ENCODE measurements at places on chromosomes 7 and 10.

GRCh38 chr7:25804154-25804553 is 347.8 kb upstream of the NFE2L3 start:
- DNase-seq, result no peak

GRCh38 chr10:126696684-126697083 is 26.2 kb upstream of the C10orf90 start:
- DNase-seq, result no peak

DNA sequence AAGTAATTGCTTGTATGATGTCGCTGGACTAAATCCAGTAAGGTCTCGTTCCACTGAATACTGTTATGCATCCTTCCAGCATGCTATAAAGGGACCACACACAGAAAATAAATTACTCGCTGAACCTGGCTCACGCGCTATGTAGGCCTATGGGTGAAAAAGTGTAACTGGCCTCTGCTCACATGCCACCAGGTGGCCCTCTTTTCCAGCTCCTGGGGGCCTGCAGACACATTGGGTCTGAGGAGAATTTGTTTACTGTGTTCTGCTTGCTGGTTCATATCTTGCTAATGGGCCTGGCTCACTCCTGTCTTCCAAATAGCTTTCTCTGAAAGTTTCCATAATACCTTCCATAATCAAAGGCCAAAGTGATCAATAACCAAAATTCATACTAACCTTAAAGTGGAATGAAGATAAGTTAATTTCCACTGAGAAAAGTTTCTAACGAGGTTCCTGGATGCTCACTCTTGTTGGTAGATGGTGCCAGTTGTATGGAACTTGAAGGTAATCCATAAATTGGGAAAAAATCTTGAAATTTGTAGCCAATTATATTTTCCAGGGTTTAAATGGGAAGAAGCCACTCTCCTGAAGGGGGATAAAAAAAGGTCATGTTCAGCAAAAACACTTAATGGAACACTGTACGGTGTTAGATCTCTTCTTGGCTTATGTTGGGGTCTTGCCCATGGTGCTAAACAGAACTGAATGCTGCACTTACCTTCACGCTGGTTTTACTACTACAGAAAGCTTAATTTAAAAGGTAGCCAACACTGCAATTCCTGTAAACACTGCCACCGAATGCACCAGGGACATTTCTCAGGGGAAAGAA is 27.0 kb upstream of the ZPBP start:
- peak; percentile 66 for DNase-seq

DNA sequence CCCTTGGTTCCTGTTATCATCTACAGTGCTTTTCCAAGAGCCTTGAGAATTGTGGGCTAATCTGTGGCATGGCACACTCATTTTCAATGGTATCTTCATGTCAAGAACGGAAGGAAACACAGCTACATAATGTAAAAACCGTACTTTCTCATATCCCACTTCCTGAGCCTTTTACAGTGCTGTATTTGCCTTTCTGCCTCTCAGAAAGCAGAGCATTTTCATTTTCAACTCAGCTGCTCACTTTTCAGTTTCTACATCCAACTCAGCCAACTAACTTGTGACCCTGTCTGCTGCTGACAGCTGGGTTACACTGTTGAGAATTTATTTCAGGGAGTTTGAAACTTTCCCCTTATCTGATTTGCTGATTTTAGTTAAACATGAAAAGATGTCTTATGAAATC is 875.8 kb upstream of the KCND2 start:
- no peak for DNase-seq

DNA sequence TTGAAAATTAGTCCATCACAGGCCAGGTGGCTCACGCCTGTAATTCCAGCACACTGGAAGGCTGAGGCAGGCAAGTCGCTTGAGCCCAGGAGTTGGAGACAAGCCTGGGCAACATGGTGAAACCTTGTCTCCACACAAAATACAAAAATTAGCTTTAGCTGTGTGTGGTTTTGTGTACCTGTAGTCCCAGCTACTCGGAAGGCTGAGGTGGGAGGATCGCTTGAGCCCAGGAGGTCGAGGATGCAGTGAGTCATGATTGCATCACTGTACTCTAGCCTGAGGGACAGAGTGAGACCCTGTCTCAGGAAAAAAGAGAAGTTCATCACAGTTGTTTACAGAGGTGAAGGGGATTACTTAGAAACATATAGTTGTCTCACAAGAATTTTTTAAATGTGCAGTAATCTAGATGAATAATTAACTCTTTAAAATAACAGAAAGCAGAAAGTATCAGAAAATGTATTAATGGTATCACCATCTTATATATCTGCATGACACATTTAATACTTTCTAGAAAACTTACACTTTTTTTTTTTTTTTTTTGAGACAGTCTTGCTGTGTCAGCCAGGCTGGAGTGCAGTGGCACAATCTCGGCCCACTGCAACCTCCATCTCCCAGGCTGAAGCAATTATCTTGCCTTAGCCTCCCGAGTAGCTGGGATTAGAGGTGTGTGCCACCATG is 8.9 kb downstream of the LCOR start:
- DNase-seq, result peak; percentile 27

GRCh38 chr10:707861-708260 is 18.4 kb upstream of the DIP2C start:
- DNase-seq, result no peak

- DNase-seq, result no peak
These were observed 22.6 kb downstream of the ARHGAP12 start for GRCh38 chr10:31906039-31906438.

DNA sequence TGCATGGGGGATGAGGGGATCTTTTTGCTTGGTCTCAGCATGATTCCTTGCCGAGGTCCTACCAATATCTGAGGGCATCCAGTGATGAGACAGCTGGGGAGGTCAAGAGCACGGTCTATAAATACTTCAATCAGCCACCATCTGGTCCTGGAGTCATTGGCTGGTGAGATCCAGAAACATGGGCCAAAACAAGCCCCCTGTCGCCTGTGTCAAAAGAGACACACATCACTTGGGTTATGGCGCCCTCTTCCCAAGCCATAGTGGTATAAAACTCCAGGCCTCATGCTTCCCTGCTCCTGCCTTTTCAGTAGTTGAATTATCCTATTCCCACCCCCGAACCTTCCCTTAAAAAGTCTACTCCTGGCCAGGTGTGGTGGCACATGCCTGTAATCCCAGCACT is 60.9 kb downstream of the SLC35B4 start:
- DNase-seq, result no peak

DNA sequence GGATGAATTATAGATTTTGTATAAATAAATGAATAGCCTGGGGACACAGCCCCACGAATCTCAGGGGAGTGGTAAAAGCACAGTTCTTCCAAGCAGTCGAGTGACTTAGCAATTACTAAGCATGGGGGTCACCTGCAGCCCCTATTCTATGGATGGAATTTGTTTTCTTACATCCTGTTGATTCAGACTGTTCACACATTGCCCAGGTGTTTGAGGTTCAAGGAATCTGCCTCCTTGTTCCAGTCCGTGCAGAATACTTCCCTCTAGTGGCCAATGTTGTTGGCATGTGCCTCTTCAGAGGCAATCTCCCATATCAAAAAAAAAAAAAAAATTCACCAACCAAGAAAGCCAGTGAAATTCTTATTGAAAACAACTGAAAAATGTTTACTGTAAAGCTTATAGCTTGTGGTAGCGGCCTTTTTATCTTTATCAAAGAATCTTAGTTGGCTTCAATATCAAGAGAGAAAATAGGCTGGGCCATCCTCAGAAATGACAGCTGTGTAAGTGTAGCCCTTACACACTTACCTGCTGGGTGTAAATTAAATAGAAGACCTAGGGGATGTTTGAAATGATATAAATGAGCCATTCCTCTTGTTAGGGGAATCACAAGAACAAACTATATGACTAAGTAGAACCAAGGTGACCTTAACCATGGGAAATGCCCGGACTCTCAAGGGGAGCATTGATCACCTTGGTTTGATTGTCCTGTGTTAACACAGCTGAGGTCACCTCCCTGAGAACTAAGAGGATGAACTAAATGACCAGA is 7.8 kb downstream of the LIPM start:
- DNase-seq, result peak; percentile 40

- DNase-seq, result no peak
These were observed 48.0 kb upstream of the DAGLB start for GRCh38 chr7:6495597-6496262.

- DNase-seq, result no peak
These were observed 11.6 kb downstream of the VWDE start for GRCh38 chr7:12391922-12392615.

GRCh38 chr7:41536122-41536872 is 166.6 kb downstream of the INHBA start:
- no peak for DNase-seq

DNA sequence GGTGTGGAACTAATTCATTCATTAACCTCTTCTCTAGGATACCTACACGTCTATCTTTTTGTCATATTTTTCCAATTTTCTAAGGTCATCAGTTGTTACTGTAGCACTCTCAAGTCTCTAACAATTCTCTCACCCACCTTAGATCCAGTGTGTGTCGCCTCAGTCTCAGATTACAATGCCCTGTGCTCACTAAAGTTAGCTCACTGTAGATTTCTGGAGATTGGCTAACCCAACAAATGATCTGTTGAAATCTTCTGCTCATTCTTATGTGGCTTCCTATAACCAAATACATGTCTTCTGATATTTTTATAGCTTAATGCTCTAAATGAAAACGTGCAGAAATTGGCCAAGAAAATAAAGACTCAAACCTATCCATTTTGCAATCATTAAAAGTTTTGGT is 142.6 kb downstream of the SLC25A13 start:
- no peak for DNase-seq

GRCh38 chr10:50367732-50368131 is 116.4 kb upstream of the ASAH2 start:
- peak; percentile 17 for DNase-seq

- no peak for DNase-seq
These were observed 20.7 kb downstream of the ANTXRL start for GRCh38 chr10:46307281-46308112.

GRCh38 chr7:156031679-156032478 is 219.6 kb upstream of the SHH start:
- DNase-seq, result no peak

DNA sequence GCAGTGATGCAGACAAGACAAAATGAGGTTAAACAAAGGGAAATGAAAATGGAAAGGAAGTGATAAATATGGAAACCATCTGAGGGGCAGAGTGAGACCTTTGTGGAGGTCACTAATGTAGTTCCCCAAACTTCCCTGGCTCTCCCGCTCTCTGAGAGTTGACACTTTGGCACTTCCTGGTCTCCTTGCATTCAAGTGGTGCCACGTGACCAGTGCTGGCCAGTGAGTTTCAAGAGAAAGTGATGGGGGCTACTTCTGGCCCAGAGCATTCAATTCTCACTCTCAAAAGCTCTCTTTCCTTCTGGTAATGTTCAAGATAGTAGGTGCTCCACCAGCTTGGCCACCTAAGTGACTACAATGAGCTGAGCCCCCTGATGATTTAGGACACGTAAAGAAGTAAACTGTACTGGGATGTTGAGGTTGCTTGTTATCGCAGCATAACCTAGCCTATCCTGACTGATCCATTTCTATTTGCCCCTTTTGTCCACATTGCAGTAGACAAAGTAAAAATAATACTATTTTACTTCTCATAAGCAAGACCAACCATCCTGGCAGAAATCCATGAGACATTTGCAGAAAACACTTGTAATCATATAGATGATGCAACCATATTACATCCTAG is 242.0 kb upstream of the YAE1 start:
- DNase-seq, result no peak

GRCh38 chr7:94449151-94449725 is 54.5 kb downstream of the COL1A2 start:
- no peak for DNase-seq

- DNase-seq, result no peak
These were observed 65.1 kb downstream of the MGMT start for GRCh38 chr10:129531969-129532660.

GRCh38 chr7:117667456-117667855 is 187.6 kb downstream of the CFTR start:
- DNase-seq, result no peak

GRCh38 chr7:155797262-155798250 is 14.7 kb downstream of the SHH start:
- no peak for DNase-seq

DNA sequence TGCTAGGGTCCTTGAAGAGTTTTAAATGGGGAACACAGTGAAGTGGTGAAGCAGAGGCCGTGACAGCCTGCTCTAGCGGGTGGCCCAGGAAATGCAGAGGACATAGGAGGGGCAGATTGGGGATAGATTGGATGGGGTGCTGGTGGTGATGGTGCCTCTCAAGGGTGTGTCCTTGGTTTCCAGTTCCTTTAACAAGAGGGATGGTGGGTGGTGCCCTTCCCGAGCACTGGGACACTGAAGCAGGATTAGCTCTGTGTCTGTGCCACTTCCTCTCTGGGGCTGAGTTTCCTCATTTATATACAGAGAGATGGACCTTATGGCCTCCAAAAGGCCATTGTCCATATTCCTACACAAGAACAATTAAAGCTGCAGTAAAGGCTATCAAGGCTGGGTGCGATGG is 285.5 kb downstream of the TCF7L2 start:
- no peak for DNase-seq

DNA sequence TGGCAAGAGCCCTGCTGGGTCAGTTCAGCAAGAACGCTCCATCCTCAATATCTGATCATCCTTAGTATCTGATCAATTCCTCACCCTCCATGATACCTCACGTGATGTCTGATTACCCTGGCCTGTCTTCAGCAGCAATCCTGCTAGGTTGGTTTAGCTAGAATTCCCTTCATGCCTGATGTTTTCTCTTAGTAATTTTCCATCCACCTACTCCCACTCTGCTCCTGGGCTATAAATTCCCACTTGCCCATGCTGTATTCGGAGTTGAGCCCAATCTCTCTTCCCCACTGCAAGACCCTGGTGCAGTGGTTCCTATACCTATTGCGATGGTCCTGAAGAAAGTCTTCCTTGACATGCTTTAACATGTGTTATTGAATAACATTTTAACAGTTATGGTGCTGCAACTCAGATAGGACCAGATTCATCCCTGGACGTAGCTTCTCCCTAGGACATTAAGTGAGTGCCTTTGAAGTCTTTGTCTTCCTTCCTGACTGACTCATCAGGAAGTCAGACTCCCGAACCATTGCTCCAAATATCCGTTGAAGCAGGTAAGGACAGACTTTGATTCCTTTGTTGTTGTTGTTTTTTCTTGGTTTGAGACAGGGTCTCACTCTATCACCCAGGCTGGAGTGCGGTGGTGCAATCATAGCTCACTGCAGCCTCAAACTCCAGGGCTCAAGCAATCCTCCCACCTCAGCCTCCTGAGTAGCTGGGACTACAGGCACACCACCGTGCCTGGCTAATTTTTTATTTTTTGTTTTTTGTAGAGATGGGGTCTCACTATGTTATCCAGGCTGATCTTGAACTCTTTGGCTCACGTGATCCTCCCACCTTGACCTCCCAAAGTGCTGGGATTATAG is 29.4 kb upstream of the CLDN3 start:
- no peak for DNase-seq

Measured in activated CD4-positive, alpha-beta T cell treated with anti-CD3 and anti-CD28 coated beads for 36 hours (primary cell).